Hematopoietic multipotent progenitor cell treated with erythropoietin and hydrocortisone succinate and interleukin-3 and kit ligand, for 4 days (in vitro differentiated cells): ENCODE measurements at places on chromosomes 7 and 10.
A peak's percentile ranks its signal among the peaks of the same experiment; 100 is the strongest.

DNA sequence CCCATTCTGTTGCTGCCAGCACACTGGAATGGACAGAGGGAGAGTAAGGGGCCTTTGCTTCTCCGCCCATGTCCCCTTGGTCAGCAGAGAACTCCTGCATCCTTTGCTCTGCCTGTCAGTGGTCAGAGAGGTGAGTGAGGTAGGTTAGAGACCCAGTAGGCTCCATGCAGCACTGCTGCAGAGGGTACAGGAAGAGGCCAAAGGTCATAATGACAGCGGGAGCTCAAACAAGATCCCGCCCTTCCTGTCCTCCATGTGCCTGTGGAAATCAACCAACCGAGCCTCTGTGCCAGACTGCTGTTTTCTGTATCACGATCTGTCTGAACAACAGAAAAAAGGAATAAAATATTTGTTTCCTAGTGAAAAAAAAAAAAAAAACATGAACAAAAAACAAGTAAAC lies 81.4 kb downstream of the ZNF33B start:
- DNase-seq: no peak

- DNase-seq: no peak
These were observed 95.5 kb upstream of the KCNIP2 start for GRCh38 chr10:101939008-101939648.

GRCh38 chr7:109694149-109695071 lies 1124.7 kb downstream of the DNAJB9 start:
- DNase-seq: no peak

DNA sequence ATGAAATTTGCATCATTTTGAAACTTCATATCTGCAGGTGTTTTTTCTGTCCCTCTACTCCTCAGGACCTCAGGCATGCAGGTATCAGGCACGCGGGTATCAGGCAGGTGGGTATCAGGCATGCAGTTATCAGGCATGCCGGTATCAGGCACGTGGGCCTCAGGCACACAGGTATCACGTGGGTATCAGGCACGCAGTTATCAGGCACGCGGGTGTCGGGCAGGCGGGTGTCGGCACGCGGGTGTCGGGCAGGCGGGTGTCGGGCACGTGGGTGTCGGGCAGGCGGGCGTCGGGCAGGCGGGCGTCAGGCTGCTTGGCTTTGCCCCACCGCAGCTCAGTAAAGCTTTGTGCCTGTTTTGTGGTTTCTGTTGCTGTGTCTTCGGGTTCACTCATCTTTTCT lies 8.7 kb downstream of the SPRN start:
- DNase-seq: no peak

GRCh38 chr7:10789170-10789569 lies 184.5 kb upstream of the PHF14 start:
- DNase-seq: no peak

GRCh38 chr7:148721390-148721789 lies 22.7 kb downstream of the CUL1 start:
- DNase-seq: peak; percentile 89

DNA sequence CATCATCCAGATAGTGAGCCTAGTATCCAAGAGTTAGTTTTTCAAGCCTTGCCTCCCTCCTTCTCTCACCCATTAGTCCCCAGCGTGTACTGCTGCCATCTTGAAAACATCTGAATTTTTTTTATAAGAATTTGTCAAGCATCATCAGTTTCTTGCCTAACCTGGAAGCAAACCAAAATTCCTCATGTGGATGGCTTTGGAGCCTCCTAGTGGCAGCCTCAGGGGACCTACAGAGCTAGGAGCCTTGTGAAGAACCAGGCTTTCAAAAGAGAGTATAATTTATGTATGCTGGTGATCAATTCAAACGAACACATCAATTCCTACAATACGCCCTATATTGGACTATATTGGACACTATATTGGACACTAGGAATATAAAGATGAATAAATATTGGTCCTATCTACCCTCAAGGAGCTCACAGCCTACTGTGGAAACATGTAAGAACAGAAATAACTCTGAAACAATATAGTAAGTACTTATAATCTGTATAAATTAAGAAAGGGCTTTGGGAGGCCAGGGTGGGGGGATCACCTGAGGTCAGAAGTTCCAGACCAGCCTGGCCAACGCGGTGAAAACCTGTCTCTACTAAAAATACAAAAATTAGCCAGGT lies 63.4 kb downstream of the HPSE2 start:
- peak; percentile 80 for DNase-seq

GRCh38 chr7:128734890-128735289 lies 4.3 kb upstream of the CALU start:
- peak; percentile 35 for DNase-seq

- DNase-seq: no peak
These were observed 165.2 kb downstream of the PTEN start for GRCh38 chr10:88028654-88029053.

GRCh38 chr7:137633133-137633532 lies 213.6 kb downstream of the DGKI start:
- DNase-seq: peak; percentile 27

DNA sequence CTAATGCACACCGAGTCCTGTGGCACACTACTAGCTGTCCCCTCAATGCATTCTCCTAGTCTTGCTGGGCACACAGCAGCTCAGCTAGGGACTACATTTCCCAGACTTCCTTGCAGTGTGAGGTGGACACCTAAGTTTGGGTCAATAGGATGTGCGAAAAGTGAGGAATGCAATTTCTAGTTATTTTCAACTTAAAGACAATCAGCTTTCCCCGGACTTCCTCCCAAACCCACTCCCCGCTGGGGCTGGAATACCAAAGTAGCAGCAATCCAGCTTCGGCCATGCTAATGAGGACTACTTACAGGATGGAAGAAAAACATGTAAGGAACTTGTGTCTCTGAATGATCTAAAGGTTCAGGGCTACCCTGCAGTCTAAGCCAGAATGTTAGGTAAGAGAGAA lies 286.4 kb upstream of the LRRN3 start:
- no peak for DNase-seq

DNA sequence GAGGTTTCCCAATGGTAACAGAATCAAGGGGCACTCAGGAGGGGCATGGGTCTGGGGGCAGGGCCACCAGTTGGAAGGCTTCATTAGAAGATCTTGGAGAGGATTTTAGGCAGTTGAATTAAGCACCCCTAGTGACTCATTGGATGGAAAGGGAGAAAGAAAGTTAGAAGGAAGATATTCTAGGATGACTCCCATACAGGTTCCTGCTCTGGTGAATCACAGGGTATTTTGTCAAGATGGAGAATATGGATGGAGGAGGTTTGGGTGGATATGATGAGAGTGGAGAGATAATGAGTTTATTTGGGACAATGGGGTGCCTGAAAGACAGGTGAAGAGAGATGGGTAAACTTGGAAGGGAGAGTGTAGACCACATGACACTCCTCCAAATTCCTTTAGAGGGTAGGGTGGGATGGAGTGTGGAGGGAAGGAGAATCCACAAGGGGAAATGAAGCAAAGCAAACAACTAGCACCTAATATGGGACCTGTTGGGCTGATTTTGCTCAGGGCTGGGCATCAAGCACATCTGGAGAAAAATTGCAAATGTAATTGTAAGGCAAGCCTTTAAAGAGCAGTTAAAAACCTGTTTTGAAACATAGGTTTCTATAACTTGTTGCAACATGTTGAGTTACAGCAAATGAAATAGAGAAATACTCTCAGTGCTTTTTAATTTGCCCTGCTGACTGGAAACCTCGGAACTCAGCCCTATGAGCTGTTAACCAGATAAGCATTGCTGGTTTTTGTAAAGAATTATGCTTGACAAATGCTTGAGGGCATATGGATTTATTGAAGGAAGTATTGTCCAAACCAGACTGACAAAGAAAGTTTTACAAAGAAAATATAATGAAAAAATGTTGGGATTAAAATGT lies 2.9 kb upstream of the ENTPD7 start:
- peak; percentile 69 for DNase-seq

GRCh38 chr7:22860337-22860736 lies 37.7 kb upstream of the TOMM7 start:
- DNase-seq: peak; percentile 44

DNA sequence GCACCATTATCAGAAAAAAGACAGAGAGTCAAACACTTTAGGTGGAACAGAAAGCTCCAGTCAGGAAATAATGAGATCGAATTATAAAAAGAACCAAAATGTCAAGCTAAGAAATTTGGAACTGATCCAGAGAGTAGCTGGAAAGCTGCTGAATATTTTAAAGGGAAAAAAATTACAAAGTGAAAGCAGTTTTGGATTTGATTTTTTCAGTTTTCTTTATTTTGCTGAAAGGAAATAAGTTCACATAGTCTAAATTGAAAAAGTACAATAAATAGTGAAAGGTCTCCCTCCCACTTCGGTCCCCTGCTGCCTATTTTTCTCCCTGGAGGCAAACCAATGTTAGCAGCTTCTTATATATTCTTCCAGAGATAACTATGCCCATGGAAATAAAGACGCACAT lies 11.3 kb upstream of the TOMM7 start:
- DNase-seq: no peak

DNA sequence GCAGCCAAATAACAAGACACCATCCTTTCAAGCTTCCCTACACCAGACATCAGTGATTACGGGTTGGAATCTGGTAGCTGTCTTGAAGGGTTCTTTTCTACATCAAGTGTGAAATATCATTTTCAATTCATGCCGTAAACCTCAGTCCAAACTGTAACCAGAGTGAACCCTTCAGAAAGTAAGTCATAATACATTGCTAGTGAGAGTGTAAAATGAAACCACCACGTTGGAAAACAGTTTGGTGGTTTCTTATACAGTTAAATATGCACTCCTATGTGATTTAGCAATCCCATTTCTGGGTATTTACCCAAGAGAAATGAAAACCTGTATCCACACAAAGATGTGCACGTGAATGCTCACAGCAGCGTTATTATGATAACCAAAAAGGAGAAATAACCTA lies 25.6 kb upstream of the ZC3HAV1L start:
- DNase-seq: no peak

GRCh38 chr10:110226543-110226925 lies 19.1 kb downstream of the MXI1 start:
- DNase-seq: peak; percentile 93

- no peak for DNase-seq
These were observed 751.8 kb downstream of the KCNMA1 start for GRCh38 chr10:76885816-76886215.

DNA sequence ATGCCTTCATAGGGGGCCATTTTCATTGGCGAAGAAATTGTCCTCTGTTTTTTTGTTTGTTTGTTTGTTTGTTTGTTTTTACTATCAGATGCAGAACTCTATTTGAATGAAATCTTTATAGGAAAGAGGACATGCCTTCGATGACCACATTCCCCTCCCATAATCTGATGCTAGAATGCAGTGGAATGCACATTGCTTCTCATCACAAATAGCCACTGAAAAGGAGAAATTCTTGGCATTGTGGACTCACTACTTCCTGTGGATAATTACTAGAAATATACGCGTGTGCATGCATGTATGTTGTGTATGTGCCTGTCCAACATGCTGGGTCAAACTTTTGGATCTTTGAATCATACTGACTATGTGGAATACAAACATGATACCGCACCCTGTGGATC lies 70.5 kb upstream of the SFMBT2 start:
- DNase-seq: no peak

- DNase-seq: peak; percentile 58
These were observed 106.4 kb upstream of the TCF7L2 start for GRCh38 chr10:112843623-112844022.

- DNase-seq: no peak
These were observed 216.7 kb downstream of the ADAM12 start for GRCh38 chr10:126171555-126171954.

DNA sequence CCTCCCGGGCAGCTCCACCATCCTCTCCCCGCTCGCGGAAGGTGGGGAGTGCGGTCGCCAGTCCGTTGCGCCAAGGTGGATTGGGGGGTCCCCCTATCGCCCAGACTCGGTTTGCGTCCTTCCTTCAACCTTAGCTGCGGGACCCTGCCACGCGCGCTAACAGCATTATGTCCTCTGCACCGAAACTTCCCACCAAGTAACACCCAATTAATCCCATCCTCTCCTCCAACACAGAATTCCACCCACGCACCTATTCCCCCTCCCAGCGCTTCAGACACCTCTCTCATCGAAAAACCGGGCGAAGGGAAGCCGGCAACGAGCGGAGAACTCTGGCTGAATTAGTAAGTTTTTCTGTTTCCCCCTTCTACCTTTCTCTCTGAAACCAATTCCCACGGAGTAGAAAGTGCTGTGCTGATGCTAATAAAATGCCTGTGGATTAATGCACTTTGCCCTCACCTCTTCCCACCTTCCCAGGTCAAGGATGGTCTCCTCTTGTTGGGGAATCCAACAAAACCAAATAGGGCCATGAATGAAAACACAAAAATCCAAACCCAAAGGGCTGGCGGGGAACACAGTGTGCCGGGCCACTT lies 947 bp downstream of the HOXA3 start:
- DNase-seq: no peak

DNA sequence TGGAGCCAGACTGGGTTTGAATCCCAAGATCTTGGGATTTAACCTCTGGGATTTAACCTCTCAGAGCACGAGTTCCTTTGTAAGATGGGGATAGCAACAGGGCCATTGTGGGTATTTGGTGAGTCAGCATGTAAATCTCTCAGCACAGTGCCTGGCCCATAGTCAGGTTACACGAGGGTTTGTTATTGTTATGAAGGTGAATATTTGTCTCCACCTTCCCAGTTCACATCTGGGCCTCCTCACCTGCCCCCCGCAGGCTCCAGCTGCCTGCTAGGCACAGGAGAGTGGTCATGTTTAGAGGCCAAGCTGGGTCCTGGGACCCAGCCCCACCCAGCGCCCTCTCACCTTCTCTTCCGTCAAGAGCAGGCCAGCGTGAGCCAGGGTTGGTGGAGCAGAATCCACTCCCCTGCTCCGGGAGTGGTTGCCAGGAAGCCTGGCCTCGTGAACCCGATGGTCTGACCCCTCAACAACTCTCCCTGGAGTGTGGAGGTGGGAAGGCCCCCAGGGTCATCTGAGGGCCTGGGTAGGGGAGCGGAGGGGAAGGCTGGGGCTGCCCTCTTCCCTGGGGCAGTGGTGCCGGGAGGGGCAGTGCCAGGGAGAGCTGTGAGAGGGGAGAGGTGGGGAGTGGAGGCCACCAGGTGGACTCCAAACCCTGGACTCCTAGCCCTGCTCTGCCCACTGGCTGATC lies 26.0 kb downstream of the FAM241B start:
- DNase-seq: no peak

- no peak for DNase-seq
These were observed 22.4 kb downstream of the ADCYAP1R1 start for GRCh38 chr7:31074403-31075085.

DNA sequence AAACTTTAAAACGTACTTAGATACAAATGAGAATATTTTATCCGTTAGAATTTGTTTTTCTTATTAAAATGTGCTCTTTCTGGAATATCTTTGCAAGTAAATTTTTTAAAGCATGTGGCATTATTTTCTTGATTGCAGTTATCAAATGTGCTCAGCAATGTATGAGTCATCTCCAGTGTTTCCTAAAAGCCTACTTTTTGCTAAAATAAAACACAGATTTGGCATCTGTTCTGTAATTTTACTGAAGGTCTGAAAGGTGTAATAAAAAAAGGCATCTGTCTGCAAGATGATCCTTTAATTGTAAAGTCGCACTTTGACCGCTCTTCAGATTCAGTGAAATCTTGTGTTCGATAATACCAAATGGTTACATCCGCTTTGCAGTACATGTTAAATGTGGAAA lies 3.4 kb downstream of the GNAT3 start:
- peak; percentile 47 for DNase-seq

GRCh38 chr10:130711072-130711471 lies 574.9 kb downstream of the GLRX3 start:
- no peak for DNase-seq

GRCh38 chr10:112203328-112204076 lies 19.9 kb upstream of the GPAM start:
- peak; percentile 59 for DNase-seq

GRCh38 chr7:27180431-27181420 lies 4.3 kb downstream of the HOXA11 start:
- DNase-seq: no peak

GRCh38 chr10:123154711-123155505 lies 706 bp downstream of the BUB3 start:
- peak; percentile 75 for DNase-seq

GRCh38 chr10:34761453-34761852 lies 53.6 kb downstream of the PARD3 start:
- no peak for DNase-seq
